ENCODE measurements at places on chromosomes 6 and 20.

DNA sequence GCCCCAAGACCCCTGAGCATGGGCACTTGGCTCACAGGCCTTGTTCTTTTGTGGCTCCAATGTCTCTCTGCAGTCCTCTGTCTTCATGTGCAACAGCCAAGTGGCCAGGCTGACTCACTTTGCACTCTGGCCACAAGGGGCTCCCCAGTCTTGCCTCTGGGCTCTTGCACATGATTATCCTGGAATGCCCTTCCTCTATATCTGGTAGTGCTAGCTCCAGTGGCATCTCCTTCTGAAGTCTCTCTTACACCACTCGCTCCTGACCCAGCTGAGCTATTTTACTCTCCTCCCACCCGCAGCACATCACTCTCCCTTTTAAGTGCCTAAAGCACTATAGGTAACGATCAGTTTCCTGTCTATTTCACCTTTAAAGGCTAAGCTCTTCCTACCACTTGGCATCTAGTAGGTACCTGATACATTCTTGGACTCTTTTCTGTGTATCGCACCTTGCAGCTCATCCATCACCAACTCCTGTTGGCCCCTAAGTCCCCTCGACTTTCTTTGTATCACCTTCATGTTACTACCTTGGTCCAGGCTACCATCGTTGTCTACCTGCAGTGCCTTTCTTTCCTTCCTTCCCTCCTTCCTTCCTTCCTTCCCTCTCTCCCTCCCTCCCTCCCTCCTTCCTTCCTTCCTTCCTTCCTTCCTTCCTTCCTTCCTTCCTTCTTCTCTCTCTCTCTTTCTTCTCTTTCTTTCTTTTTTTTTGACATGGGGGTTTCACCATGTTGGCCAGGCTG lies 211.9 kb upstream of the RNF24 start:
- DNase-seq = peak; percentile 35

DNA sequence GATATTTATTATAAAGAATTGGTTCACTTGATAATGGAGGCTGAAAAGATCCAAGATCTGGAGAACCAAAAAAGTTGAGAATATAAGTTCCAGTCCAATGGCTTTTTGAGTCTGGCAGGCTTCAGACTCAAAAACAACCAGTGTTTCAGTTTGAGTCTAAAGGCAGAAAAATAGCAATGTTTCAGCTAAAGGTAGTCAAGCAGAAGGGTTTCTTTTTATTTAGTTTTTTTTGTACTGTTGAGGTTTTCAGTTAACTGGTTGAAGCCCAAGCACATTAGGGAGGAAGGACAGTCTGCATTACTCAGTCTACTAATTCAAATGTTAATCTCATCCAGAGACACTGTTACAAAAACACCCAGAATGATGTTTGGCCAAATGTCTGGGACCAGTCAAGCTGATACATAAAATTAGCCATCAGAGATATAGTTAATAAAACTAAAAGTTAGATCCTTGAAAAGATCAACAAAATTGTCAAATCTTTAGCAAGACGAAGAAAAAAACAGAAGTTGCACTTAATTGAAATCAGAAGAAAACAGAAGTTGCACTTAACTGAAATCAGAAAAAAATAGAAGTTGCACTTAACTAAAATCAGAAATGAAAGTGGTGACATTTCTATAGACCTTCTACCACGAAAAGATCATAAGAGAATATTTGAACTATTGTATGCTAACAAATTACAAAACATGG lies 980.3 kb upstream of the FLRT3 start:
- no peak for DNase-seq

DNA sequence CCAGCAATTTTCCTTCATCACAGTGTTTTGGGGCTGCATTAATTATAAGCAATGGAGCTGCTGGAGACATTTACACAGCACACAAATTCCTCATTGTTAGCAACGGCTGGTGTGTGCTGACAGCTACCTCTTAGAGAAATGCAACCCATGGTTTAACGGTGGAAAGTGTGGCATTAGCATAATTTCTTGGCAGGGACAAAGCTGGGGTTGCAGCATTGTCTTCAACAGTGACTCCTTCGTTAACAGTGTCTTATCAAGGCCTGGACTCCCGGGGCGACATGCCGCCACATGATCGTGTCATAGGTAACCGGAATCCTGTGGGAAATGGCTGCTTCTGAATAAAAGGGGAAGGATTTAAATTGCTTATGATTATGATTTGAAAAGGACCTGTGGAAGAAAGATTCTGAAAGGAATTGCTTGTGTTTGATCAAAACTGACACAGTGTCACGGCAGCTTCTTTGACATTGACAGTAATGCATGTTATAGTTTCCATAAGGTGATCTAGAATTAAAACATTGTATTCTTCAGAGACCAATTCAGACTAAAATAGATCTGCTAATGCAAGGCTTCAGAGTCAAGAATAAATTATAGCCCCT lies 128.0 kb downstream of the UST start:
- no peak for DNase-seq

DNA sequence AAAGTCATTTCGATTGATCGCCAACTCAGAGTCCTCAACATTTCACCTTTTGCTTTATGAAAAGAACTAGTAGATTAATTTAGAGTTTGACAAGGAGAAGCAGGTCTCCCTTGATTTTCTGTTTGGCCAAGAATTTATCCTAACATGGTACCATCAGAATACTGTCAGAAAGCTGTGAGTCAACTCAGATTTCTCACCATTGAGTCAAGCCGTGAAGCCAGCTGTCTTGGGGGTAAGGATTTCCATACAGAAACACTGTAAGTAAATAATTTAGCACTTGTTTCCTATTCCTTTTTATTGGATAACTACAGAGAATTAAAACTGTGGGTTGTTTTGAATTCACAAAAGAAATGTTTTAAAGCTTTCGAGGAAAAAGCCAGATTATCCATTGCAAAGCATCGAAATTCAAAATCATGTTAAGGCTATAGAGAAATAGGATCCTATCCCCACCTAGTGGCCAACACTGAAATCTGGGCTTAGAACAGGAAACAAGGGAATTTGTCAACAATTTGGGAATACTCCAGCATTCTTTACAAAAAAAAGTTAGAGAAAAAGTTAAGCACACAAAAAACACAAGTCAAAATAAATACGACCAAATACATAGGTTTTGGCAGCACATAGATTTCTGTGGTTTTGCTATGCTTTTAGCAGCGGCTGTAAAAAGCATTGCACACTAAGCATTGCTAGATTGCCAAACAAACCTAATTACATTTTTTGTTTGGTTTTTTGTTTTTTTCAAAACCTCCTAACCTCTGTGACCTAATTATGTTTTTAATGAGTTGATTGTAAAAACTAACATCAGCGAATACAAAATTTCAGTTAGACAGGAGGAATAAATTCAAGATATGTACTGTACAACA lies 44.2 kb downstream of the COL11A2 start:
- peak; percentile 50 for DNase-seq

DNA sequence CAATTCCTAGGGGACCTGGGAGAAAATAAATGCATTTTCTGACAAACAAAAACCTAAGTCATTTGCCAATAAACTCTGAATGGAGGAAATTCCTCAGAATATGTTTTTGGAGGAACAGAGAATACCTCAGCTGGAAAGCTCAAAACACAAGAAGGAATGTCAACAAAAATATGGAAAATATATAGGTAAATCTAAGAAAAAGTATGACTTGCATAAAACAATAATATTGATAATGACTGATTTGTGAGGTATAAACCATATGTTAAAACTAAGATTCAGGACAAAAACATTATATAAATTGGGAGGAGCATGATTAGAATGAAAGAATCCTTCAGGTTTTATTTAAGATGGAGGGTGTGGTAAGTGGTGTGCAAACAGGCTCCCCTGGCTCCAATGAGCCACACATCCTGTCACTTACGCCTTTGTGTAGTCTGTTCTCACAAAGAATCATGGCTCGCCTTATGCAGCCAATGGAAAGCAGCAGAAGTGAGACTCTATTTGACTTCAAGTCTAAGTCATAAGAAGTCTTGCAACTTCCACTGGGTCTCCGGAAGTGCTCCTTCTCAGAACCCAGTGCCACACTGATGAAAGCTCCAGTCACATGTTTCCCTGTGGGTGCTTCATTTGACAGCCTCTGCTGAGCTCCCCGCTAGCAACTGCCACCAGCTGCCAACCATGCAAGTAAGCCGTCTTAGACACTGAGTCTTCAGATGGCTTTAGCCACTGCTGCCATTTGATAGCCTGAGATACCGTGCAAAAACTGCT lies 8.1 kb downstream of the CFAP61 start:
- DNase-seq = no peak

DNA sequence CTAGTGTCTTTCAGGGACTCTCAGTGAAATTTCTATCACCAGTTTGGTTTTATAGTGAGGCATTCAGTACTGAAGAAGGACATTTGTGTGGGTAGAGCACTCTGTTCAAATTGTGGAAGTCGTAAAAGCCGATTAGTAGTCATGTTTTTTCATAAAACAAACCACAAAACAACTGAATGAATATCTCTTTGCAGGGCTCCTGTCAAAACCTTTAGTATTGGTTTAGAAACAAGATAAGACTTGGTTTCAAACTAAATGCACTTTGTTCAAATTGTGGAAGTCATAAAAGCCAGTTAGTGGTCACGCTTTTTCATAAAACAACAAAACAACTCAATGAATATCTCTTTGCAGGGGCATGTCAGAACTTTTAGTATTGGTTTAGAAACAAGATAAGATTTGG lies 23.8 kb downstream of the ADGRF4 start:
- DNase-seq = no peak

GRCh38 chr6:7727946-7728854 lies 2.3 kb downstream of the BMP6 start:
- no peak for DNase-seq

- DNase-seq = no peak
These were observed 11.7 kb downstream of the PTPRK start for GRCh38 chr6:128508588-128509296.

DNA sequence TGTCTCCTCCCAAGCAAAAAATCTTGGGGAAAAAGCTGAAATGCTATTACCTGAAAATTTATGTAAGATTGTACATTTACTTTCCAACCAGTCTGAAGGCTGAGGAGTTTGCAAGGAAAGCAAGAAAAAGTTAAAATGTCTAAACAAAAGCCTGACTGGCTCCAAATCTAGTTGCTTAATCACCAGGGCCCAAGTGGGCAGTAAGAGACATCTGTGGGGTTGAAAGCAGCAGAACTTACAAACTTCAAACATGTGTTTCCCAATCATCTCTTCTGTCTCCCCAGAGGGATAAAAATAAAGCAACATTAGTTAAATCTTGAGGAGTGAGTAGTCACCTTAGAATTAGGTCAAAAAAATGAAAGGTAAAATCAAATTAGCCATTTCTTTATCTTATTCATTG lies 98.6 kb downstream of the OGFRL1 start:
- DNase-seq = no peak

- DNase-seq = no peak
These were observed 65.3 kb downstream of the MAP3K5 start for GRCh38 chr6:136726837-136727557.

- no peak for DNase-seq
These were observed 20.7 kb upstream of the UTRN start for GRCh38 chr6:144264270-144265060.

DNA sequence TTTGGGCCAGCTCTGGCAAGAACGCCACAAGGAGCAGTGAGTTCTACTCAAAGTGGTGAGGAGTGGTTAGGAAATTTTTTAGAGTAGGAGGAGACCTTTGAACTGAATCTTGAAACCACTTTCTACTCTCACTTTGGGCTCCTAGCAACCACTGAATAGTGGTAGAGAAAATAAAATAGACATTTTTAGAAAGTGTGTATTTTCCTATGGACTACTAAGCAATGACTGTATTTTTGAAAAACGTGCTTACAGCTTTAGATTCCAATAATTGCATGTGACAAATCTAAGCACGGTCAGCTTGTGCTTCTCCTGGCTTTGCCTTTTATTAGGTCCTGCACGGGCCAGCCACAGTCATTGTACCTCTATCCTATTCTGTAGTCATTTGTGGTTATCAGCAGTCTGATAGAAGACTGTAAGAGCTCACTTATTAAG lies 8.7 kb upstream of the IFNGR1 start:
- DNase-seq = no peak

GRCh38 chr6:107209406-107210305 lies 94.3 kb upstream of the BEND3 start:
- DNase-seq = no peak

DNA sequence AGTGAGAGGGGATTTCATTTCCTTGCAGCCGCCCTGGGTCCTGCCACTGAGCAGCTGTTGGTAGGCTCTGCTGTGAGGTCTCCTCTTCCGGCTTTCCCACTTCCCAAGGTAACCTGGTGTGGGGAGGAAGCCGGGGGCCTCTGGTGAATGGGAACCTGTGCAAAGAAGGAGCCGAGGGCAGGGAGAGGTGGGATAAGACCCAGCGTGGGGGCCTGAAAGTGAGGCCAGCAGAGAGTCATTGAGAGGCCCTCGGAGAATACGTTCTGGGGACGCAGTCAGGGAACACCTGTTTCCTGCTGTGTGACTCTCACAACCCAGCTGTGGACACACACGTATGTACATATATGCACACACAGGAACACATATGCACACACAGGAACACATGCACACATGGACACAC lies 100.7 kb downstream of the CDH26 start:
- no peak for DNase-seq

GRCh38 chr6:2375443-2375842 lies 130.0 kb upstream of the GMDS start:
- DNase-seq = no peak

DNA sequence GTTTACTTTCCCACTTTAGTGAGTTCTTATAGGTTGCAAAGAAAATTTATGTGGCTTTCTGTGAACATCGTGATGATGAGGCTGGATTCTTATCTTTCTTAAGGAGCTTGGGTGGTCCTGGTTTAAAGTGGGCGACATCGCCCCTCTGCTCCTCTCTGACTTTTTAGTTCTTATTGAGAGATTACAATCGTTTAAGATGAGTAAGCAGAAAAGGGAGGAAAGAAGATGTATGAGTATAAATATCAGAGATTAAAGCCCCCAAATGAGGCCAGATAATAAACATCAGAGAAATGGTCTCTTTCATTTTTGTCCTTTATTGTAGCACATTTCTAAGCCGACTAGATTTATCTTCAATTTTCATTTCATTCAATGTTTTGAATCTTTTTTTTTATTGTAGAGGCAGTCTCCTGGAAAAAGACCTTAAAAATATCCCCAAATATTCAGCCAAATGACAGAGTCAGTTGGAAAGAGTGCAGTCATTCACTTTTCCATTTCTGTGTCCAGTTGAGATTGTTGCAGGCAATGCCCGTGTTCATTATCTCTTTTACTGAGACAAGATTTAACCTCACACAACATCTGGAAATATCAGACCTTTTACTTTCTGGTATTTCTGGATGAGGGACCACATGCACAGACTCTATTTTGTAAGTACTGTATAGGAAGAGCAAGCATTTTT lies 62.0 kb upstream of the PDE7B start:
- DNase-seq = no peak

- no peak for DNase-seq
These were observed 53.5 kb downstream of the TBC1D7 start for GRCh38 chr6:13274707-13275434.

- no peak for DNase-seq
These were observed 79.4 kb downstream of the SASH1 start for GRCh38 chr6:148422085-148422484.

- no peak for DNase-seq
These were observed 101.4 kb upstream of the CEP85L start for GRCh38 chr6:118752803-118753202.

DNA sequence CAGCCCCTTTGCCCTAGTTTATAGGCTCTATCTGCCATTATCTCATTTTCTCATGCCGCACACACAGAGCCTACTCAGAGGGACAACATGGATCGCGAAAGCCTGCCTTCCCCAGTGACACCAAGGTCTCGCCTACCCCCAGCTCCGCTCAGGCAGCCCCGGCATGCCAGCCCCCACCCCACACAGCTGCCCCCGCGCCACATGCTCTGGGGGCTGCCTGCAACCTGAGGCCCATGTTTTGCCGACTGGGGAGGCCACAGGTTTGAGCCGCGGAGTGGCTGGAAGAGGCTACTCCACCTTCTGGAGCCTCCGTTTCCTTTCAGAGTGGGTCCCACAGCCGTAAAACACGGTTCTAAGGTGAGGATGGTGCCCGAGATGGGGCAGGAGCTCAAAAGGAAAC lies 102.1 kb downstream of the ASXL1 start:
- DNase-seq = no peak
